Stimulated activated CD8-positive, alpha-beta memory T cell treated with anti-CD3 and anti-CD28 coated beads, Interleukin-7, amount 100 ng/mL, for 4 hours (primary cell): ENCODE measurements at places on chromosomes 7 and 10.

DNA sequence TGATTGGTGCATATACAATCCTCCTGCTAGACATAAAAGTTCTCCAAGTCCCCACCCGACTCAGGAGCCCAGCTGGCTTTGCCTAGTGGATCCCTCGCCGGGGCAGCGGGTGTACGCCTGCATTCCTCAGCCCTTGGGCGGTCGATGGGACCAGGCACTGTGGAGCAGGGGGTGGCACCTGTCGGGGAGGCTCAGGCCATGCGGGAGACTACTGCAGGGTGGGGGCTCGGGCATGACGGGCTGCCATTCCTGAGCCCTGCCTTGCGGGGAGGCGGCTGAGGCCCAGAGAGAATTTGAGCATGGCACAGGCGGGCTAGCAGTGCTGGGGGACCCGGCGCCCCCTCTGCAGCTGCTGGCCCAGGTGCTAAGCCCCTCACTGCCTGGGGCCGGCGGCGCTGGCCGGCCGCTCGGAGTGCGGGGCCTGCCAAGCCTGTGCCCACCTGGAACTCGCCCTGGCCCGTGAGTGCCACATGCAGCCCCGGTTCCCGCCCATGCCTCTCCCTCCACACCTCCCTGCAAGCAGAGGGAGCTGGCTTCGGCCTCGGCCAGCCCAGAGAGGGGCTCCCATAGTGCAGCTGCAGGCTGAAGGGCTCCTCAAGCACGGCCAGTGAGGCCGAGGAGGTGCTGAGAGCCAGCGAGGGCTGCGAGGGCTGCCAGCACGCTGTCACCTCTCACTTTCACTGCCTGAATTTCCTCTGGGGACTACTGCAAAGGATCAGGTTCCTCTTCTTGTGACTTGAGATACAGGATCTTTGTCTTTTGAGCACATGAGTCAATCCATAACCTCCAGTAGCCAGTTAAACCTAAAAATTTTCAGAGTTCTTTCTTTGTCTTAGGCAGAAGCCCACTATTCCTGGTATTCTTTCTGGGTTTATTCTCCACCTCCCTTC is 25.1 kb upstream of the ELOVL3 start:
- DNase-seq, result no peak

DNA sequence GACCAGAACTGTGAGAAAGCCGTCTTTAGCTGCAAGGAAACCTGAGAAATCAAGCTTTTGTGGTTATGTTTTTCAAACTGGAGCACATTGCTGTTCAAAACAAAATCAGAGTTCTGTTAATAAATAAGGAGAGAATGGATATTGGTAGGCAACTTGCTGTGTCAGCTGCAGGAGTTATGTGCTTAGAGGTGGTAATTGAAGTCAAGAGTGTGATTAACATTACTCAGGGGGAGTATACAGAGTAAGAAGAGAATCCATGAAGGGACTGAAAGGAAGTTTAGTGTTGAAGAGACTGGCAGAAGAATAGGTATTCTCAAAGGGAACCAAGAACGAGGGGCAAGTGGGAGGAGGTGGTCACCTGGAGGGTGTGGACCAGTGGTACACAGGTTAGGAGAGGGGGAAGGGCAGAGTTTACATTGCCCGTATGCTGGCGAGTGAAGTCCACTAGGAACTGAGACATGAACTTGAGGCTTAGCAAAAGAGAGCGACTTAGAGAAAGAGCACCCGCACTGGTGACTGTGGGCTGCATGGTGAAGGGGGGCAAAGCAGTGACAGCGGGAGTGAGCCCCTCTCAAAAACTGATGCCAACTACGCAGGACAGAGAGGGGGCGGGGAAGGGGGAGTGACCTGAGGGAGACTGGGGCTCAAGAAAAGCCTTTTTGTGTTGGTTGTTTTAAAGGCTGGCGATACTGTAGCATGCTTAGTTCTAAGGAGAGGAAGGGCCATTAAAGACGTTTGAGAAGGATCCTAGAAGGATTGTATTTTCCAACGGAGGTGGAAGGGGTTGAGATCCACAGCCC is 80.0 kb downstream of the SDK1 start:
- no peak for DNase-seq

DNA sequence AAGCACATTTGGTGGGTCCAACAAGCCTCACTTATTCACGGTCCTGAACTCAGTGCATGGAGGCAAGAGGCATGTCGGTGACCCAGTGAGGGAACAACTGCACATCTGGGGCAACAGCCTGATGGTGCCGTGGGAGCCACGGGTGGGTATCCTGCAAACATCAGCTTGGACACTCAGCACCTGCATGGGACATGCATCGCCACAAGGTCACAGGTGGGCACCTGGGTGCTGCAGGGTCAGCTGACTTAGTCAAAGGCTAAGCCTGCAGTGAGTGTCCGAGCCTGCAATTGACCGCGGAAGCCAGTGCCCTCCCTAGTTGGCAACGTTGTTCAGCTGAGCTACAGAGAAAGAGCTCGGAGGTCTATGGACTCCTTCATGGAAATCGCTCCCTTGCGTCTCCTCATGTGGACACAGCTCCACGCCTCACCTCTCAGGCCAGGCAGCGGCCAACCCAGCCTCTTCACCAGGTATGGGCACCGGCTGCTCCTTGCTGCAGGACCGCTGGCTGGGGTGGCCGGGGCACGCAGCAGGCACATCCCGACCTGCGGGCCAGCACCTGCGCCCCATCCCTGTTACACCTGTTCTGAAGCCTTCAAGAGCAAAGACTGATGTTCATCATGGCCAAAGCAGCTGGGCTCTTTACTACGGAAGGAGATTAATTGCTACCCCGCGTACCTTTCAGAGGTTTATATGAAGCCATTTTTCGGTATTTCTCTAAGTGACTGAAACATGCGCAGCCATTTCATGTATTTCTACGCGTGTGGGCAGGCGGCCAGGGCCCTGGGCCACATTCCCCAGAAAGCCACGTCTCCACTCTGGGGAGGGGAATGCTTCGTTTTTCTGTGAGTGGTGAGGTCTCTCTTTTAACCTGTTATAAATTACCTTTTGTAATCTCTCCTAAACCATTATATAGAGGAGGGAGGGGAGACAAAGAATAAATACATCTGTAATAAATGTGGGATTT is 380.7 kb downstream of the DNAJB6 start:
- DNase-seq, result no peak

GRCh38 chr7:2807460-2807844 is 36.7 kb downstream of the GNA12 start:
- DNase-seq, result no peak

- DNase-seq, result no peak
Observed at GRCh38 chr10:44731283-44731682, 179.9 kb upstream of the TMEM72 start.

DNA sequence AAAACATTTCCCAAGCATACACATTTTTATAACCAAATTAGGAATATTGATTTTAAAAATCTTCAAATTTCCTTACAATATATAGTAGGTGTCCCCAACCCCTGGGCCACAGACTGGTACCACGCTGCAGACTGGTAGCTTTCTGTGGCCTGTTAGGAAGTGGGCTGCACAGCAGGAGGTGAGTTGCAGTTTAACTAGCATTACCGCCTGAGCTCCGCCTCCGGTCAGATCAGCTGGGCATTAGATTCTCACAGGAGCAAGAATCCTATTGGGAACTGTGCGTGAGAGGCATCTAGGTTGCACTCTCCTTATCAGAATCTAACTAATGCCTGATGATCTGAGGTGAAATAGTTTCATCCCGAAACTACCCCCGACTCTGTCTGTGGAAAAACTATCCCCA is 62.1 kb downstream of the ZWINT start:
- no peak for DNase-seq

DNA sequence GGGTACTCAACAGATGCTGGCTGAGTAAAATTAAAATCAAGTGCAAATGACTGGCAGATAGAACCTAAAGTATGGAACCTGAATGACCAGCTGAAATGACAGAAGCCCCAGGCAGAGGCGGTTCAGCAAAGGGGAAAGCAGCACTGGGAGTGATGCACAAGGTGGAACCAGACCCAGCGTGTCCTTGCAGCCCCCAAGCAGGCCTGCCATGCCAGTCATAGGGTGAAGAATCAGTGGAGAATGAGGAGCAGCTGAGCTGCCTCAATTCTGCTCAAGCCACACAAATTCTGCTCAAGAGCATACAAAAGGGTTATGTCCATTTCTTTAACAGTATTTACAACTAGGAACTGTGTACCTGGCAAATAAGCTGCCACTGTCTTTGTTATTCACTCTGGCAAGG is 8.7 kb downstream of the ACTR1A start:
- no peak for DNase-seq

- no peak for DNase-seq
Observed at GRCh38 chr7:64871761-64872160, 31.3 kb upstream of the ZNF273 start.

- DNase-seq, result no peak
Observed at GRCh38 chr7:45980181-45980905, 59.3 kb upstream of the IGFBP3 start.

DNA sequence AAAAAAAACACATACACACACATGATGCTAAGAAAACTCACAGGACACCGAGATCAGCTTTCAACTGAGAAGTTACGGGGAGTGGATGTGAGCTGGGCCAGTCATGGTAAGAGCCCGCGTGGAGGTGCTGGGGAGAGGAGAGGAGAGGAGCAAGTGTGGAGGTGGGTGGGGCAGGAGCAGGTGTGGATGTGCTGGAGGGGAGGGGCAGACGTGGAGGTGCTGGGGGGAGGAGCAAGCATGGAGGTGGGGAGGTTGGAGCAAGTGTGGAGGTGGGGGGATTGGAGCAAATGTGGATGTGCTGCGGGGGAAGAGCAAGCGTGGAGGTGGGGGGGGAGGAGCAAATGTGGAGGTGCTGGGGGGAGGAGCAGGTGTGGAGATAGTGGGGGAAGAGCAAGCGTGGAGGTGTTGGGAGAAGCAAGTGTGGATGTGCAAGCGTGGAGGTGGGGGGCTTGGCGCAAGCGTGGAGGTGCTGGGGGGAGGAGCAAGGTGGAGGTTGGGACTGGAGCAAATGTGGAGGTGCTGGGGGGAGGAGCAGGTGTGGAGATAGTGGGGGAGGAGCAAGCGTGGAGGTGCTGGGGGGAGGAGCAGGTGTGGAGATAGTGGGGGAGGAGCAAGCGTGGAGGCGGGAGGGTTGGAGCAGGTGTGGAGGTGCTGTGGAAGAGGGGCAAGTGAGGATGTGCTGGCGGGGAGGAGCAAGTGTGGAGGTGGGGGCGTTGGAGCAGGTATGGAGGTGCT is 24.5 kb upstream of the NCAPG2 start:
- DNase-seq, result no peak

DNA sequence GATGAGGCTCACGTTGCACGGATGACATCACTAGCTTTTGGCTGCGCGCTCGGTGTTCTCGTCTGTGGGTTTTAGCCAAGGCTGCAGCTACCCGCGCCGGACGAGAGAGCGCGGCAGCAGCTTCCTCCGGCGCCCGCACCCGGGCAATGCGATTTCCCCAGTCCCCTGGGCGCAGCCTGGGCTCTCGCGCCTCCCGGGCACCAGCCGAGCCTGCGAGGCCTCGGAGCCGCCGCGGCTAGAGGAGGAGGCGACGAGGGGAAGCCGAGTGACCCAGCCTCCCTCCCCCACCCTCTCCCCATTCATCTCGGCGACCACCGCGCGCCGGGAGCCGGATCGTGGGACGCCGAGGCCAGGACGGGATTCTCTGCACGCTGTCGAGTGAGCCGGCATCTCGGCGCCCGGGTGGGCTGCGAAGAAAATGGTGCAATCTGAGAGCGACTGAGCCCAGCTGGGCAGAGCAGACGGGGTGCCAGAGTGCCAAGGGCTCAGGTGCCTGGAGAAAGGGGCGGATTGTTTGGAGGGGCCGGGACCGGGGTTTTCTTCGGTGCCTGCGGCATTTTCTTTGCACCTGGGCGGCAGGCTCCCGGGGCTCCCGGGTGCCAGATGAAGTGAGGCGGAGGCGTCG is 1.2 kb upstream of the TMEM178B start:
- no peak for DNase-seq

GRCh38 chr7:138228769-138229168 is 152.5 kb downstream of the AKR1D1 start:
- DNase-seq, result no peak

DNA sequence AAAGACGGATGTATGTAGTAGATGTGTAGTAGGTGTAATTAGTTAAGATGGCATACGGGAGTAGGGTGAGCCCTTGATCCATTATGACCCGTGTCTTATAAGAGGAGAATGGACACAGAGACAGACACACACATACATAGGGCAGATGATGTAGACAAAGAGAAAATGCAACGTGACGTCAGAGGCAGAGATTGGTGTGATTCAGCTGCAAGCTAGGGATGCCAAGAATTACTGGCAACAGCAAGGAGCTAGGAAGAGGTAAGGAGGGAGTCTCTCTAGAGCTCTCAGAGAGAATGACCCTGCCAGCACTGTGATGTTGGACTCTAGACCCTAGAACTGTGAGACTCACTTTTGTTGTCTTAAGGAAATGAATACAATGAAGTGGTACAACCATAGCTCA is 247.0 kb upstream of the HABP2 start:
- no peak for DNase-seq

GRCh38 chr10:78420946-78421735 is 387.5 kb downstream of the RPS24 start:
- DNase-seq, result no peak

DNA sequence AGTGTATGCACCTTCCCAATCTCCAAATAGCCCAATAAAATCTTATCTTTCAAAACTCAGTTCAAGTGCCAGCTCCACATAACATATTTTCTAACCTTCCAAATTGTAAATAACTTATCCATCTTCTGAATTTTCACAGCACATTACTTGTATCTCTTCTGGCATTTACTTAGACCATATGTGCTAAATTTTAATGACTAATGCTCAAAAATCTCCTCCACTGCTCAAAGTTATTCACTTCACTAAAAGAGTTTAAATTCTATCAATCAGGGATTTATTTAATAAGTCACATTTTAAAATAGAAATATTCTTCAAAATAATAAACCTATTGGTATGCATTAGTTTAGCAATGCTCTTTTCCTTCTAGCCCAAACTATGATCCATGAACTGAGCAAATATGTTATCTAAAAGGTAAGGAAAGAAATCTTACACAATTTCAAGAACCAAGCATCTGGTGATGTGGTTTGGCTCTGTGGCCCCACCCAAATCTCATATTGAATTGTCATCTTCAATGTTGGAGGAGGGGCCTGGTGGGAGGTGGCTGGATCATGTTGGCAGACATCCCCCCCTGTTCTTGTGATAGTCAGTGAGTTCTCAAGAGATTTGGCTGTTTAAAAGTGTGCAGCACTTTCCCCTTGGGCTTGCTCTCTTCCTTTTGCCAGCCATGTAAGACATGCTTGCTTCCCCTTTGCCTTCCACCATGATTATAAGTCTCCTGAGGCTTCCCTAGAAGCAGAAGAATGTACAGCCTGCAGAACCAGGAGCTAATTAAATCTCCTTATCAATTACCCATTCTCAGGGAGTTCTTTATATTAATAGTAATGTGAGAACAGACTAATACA is 28.1 kb upstream of the GPR22 start:
- DNase-seq, result no peak

DNA sequence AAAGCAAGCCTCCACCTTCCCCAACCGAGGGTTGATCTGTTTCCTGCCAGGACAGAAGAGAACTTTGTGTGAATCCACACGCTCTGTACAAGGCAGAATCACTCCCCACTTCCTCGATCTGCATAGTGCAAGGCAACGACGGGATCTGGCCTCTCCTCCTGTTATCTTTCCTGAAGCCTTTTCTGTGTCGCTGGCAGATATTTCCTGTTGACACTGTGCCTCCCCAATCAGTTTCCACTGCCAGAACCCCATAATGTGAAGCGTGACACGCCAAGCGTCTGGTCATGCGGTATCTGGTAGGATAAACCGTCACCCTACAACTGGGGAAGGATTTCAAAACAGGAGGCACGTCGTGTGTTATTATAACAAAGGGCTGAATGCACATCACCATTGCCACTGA is 57.2 kb downstream of the FAM171A1 start:
- no peak for DNase-seq
